Myocyte (in vitro differentiated cells): ENCODE measurements at places on chromosomes 5 and 9.

- no peak for DNase-seq
These were observed 5.9 kb downstream of the FAM193B start for GRCh38 chr5:177548495-177548894.

- no peak for DNase-seq
These were observed 754.7 kb downstream of the DTWD2 start for GRCh38 chr5:118233606-118234005.

DNA sequence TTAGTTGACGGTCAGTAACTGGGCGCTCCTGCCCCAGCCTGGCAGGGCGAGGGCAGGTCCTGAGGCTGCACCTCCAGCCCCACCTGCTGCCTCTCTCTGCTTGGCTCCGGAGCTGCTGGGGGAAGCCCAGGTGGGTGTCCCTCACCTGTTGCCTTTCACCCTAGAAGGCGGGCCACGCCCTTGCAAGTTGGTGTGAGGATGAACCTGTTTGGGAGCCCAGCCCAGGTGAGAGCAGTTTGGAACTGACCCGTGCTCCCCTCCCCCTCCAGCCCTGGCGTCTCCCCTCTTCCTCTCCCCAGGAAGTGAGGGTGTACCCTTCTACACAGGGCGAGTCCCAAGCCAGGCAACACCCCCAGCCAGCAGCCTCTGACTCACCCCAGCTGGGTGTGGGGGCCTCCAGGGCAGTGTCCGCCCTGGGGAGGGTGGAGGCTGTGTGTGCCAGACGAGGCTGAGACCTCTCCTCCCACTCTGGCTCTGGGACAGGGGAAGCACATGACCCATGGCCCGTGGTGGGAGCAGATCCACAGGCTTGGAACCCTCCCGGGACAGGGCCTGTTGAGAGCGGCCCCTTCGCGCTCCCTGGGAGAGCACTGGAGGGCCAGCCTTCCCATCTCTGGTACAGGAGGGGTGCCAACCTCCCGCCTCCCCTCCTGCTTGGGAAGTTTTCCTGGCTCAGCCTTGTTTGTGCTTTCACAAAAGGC lies 10.4 kb downstream of the LRRC8A start:
- peak; percentile 91 for DNase-seq

GRCh38 chr5:142357469-142358090 lies 32.8 kb upstream of the SPRY4 start:
- DNase-seq = peak; percentile 36

DNA sequence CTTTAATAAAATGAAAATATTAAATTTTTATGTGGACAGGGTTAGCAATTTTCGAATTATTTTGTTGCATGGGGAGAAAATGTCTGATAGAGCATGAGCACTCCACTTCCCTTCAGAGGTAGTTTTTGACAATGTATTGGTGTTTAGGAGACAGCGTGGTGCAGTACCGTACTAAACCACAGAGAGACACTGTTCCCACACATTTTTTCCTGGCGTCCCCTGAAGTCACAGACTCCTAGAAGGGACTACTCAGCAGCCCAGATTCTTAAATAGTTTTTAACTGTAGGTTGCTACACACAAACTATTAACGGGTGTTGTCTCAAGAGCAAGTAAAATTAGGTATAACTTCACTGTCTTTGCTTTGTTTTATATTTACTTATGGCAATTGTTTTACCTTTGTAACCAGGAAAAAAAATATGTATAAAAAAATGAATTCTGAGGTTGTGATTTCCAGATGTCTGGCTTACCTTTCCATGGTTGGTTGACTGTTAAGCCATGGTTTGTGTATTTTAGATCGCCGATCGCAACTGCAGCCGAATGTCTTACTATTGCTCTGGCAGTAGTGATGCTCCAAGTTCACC lies 171.2 kb downstream of the DOCK8 start:
- DNase-seq = peak; percentile 74

DNA sequence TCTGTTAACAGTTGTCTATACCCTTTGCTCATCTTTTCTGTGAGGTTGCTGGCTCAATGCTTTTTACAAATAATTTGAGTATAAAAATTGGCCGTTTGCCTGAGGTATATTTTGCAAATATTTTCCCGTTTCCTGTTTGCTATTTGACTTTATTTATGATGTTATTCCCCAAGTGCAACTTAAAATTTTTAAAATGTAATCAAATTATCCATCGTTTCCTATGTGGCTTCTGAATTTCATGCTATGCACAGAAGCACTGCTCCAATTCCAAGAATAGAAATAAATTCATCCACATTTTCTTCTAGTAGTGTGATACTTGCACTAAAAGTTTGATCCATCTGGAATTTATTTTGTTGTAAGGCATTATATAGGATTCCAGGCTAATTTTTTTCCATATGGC lies 123.6 kb downstream of the ZNF608 start:
- DNase-seq = no peak

- DNase-seq = peak; percentile 29
These were observed 63.9 kb downstream of the PCDH1 start for GRCh38 chr5:141814064-141814964.

GRCh38 chr5:133372293-133372937 lies 239.9 kb downstream of the FSTL4 start:
- no peak for DNase-seq

DNA sequence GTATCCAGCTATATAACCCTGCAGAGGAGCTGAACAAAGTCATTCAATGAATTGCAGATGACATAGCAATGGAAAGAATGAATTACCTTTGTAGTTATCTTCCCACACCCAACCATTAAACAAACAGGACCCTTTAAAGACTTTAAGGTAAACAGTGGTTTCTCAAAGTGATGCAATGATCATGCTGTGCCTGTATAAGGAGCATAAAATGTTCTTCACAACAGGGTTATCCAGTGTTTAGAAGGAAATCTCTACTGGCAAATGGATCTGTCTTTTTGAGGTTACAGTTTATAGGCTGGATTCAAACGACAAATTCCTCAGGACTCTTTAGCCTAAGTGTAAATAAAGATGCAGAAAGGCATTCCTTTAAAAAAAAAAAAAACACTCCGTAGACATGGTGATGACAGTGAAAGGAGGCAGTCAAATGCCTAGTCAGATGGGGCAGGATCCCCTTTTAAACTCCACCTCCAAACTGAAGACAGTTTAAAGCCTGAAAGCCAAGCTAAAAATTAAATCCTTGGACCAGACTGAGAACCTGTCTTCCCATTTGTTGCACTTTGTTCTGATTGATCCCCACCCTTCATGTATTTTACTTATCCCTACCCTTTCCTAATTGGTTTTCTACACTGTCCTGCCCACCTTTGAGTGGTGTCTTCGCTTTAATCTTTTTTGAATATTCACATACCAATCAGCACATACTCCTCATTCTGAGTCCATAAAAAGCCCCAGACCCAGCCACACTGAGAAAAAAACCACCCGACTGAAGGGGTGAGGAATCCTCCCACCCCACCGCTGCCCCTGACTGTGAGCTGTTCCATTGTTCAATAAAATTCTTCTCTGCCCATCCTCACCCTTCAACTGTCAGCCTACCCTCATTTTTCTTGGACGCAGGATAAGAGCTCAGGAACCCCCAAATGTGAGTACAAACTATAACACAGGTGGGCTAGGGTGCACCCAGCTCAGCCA lies 761.3 kb upstream of the DMAC1 start:
- no peak for DNase-seq

- DNase-seq = no peak
These were observed 51.4 kb upstream of the DAB2IP start for GRCh38 chr9:121599872-121600585.

DNA sequence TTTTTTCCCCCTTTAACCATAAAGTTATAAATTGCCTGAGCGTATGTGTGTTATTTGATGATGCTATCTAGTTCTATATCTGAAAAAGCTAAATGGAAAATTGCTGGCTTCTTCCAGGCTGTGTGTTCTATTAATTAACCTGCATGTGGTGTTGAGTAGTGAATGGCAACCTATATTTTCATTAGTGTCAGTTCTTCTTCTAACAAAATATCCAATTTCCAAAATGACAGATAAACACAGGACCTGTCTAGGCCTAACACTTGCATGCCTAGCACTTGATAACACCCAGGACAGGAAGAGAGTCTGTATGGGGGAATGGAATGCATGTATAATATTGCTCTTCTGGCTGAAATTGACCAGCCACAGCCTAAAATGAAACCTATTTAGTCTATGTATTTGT lies 91.7 kb downstream of the CD180 start:
- DNase-seq = no peak

DNA sequence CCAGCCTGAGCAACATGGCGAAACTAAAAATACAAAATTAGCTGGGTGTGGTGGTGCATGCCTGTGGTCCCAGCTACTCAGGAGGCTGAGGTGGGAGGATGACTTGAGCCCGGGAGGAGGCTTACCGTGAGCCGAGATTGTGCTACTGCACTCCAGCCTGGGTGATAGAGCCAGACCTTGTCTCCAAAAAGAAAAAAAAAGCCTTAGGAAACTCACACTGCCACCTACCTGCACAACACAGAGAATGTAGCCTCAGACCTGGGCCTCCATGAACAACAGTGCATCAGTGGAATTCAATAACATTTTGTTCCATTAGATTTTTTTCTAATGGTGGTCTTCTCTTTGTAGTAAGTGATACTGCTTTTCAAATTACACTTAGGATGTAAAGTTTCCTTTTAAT lies 63.8 kb upstream of the RARS1 start:
- DNase-seq = no peak

GRCh38 chr9:24041160-24041690 lies 215.2 kb upstream of the ELAVL2 start:
- DNase-seq = no peak

GRCh38 chr5:126464959-126465358 lies 41.8 kb downstream of the GRAMD2B start:
- DNase-seq = no peak

- no peak for DNase-seq
These were observed 25.7 kb downstream of the CDKN2A start for GRCh38 chr9:21968331-21969010.

DNA sequence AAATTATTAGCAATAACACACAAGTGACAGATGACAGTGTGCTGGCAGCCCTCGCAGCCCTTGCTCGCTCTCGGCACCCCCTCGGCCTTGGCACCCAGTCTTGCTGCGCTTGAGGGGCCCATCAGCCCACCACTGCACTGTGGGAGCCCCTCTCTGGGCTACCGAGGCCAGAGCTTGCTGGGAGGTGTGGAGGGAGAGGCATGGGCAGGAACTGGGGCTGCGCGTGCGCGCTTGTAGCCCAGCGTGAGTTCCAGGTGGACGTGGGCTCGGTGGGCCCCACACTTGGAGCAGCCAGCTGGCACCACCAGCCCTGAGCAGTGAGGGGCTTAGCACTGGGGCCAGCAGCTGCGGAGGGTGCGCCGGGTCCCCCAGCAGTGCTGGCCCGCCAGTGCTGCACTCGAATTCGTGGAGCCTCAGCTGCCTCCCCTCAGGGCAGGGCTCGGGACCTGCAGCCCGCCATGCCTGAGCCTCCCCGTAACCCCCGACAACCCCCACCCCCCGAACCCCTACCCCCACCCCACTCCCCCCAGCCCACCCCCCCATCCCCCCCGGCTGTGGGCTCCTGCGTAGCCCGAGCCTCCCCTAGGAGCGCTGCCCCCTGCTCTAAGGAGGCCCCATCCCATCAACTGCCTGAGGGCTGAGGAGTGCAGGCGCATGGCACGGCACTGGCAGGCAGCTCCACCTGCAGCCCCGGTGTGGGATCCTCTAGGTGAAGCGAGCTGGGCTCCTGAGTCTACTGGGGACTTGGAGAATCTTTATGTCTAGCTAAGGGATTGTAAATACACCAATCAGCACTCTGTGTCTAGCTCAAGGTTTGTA lies 240.9 kb downstream of the TRIM36 start:
- no peak for DNase-seq

- DNase-seq = no peak
These were observed 2.5 kb downstream of the OR13F1 start for GRCh38 chr9:104506565-104506964.

DNA sequence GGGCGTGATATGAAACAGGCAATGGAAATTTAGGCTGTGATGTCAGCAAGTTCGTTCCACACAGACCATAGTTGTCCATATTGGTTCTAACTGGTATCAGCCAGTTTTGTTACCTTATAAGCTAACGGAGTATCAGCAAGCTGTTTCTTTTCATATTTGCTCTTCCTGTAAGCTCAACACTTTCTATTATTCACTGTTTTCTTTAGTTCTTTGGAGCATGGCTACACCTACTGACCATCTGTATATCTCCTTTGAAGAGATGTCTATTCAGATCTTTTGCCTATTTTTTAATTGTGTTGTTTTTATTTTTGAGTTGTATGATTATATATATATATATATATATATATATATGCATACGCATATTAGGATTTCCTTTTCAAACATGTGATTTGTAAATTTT lies 1057.2 kb upstream of the CDH10 start:
- DNase-seq = no peak

DNA sequence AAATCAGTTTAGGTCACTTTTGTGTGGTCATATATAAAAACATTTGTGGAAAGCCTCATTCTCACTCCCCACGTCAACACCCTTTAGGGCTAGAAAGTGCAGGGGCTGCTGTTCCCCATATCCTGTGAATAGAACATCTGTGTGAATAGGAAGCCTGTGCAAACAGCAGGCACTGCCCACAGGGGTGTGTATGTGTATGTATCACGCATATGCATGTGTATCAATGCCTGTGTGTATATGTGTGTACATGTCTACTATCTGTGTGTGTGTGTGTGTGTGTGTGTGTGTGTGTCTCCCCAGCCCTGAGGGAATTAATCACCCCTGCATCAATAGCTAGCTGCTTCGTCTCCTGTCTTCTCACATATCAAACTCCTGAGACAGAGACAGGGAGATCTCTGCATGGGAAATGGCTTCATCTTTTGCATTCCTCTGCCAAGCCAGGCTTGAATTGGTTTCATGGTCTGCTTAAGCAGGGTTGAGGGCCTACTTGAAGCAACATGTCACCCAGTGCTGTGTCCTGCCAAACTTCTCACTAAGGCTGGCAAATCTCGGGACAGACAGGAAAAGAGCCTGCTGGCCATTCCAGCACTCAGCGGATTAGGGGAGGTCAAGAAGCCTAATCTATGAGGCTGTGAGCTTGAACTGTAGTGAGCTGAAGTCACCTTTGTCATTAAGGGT lies 265.8 kb downstream of the ADAMTSL1 start:
- DNase-seq = no peak
